AG08395 (cell line): ENCODE measurements at places on chromosomes 7 and 10.

DNA sequence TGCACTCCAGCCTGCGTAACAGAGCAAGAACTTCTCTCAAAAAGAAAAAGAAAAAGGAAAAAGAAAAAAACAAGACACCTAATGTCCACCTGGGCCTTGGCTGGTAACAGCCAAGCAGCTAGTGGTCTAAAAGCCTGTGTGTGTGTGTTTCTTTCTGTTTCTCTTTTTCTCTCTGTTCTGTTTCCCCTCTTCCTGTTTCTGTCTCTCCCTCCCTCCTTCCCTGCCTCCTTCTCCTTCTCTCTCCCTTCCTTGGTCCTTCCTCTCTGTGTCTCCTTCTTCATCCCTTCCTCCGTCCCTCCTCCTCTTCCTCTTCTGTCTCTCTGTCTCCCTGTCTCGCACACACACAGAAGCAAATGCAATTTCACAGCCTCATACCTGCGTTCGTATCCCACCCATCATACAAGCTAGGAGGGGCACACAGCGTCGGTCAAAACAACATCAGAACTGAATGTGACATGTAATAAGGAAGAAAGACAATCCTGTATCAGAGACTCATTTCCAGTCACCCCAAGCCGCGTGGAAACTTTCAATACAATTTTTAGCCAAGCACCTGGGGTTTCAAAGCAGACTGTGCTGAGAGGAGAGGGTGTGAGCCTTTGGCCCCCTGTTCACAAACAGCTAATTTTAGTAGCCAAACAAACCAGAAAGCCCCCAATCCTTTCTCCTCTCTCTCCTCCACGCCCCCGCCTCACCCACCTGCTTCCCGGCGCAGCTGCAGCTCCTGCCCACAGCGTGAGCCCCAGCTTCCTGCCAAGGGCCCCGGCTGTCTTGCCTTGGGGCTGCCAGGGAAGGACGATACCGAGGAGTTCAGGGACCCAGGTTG is 50.2 kb upstream of the GNA12 start:
- no peak for DNase-seq

DNA sequence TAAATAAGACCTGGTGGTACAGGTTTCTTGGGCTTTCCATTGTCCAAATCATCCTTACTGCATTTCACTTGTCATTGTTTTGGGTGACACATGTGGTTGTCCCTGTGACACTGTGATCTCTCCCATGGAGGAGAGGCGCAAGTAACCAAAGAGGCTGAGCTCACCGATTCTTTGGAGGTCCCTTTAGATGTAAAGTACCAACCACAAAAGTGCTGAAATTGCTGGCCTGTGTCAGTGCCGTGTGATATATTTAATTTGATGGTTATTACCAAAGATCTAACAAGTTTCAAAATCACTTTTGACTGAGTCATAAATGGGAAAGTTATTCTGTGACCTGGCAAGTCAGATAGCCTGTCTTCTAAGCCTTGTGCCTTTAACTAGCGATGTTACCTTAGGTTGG is 19.4 kb downstream of the MCM10 start:
- DNase-seq: no peak

DNA sequence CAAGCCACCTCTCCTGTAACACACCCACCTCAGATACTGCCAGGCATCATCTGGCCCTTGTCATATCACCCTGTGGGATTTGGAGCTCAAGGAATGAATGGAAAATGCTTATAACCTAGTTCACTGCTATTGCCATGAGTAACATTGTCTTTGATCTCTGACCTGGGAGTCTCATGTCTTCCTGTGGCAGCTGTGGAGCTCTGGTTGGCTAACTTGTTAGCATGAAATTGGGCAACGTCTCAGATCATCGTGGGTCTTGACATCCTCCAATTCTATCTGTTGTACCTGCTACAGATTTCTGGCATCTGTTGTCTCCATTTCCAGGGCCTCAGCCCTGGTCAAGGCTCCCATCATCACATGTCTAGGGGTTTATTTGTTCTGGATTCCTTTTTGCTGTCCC is 2.2 kb upstream of the TMEM270 start:
- DNase-seq: no peak

DNA sequence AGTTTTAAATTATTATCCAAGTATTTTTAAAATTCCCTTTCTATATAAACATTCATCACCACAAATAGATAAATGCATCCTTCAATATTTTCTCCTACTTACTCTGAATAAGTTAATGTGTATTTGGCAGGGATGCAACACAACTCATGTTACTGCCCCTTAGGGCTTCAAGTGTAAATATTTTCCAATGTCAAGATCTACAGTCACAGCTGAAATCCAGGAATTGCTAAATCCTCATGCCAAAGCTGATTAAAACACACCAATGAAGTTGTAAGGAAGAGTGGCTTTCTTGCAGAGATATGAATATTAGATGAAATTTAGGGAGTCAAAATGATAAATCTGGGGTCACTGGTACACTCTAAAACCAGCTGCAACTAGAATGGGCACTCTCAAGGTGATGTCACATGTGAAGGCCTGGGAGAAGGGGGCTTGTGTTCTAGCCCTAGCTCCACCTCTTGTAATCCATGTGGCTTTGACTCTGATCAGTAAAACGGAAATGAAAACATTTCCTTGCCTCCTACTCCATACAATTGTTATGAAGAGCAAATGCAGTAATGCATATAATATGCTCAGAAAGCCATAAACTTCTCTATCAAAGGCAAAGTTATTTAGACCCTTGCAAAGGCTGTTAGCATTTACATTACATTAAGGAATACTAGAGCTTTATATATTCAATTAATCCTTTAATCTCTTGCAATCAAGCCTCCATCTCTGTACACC is 228.1 kb upstream of the NFE2L3 start:
- DNase-seq: no peak

DNA sequence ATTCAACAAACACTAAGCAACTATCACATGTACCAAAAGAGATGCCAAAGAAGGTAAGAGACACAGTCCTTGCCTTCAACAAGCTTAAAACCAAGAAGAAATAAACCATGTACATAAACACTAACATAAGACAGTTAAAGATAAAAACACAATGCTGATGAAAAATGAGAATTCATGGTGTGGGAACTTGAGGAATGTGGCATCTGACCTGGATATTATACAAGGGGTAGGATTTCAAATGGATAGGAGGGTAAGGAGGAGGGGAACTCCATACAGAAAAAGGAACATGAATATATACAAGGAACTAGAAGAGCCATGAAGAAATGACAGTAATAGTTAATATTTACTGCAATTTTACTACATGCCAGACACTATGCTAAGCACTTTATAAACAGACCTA is 11.0 kb downstream of the HIBADH start:
- no peak for DNase-seq

- no peak for DNase-seq
Measured at GRCh38 chr7:77428777-77429231, 12.7 kb upstream of the GSAP start.

DNA sequence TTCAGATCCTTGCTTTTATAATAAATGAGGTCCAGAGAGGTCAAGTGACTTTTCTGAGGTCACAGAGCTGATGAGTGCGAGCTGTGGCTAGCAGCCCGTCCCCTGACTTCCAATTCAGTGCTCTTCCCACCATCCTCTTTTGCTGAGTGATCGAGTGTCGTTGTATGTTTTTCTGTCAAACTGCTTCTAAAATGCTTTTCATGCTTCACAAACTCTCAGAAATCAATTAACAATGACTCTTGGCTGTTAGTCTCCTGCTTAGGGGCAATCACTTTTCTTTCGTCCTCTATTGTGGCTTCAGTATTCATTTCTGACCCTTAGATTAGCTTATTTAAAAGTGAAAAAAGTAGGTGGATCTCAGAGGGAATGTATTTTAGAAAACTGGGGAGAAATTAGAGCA is 423.7 kb downstream of the DPP6 start:
- DNase-seq: no peak

- no peak for DNase-seq
Measured at GRCh38 chr10:28400176-28400575, 97.3 kb upstream of the MPP7 start.
